ENCODE measurements at places on chromosomes 1 and 21.

DNA sequence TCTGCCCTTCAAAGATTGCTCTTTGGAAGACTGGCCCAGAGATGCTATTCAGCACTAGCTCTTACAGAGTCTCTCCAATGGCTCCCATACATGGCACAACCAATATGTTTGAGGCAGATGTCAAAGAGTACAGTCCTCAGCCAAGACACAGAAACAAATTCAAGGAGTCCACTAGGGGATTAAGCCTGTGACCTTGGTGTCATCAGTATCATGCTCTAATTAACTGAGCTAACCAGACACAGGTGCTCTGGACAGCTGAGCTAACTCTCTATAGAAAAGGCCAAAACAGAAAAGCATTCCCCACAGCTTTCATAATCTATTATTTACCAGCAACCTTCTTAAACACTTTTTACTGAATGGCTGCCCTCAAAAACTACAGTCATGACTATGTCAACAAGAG is 666.0 kb upstream of the PLXNA2 start:
- DNase-seq, result no peak

DNA sequence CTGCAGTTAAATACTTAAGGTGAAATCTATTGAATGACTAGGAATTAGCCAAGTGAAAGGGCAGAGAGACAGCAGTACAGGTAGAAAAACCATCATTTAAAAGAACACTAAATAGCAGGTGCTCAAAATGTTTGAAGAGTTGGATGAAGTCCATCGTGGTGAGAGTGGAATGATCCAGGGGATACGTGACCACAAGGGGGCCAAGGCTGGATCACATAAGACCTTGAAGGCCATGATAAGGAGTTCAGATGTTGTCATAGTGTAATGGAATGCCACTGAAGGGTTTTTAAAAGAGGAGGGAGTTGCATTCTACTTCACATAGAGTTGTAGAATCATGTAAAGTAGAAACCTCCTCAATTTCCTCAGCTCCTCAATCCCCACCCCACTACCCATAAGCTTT is 34.8 kb upstream of the HOOK1 start:
- no peak for DNase-seq

DNA sequence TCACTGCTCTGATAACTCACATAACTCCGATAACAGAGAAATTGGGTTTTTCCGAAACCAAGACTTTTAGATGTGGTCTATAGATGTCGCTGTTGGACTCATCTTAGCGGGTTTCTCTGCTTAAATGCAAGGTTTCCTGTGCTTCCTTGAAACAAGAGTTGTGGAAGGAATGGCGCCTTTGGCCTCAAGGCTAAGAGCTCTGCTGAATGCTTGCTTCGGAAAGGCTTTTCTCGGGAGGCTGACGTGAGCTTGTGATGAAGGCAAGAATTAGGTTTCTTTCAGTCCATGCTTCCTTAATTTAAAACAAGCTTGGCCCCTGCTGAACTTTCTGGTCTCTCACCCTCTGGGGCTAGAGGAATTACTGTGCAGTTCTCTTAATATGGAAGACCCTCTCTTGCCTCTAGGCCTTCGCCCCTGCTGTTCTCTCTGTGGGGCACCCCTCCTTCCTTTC is 113.5 kb downstream of the MAP3K21 start:
- DNase-seq, result peak; percentile 76

DNA sequence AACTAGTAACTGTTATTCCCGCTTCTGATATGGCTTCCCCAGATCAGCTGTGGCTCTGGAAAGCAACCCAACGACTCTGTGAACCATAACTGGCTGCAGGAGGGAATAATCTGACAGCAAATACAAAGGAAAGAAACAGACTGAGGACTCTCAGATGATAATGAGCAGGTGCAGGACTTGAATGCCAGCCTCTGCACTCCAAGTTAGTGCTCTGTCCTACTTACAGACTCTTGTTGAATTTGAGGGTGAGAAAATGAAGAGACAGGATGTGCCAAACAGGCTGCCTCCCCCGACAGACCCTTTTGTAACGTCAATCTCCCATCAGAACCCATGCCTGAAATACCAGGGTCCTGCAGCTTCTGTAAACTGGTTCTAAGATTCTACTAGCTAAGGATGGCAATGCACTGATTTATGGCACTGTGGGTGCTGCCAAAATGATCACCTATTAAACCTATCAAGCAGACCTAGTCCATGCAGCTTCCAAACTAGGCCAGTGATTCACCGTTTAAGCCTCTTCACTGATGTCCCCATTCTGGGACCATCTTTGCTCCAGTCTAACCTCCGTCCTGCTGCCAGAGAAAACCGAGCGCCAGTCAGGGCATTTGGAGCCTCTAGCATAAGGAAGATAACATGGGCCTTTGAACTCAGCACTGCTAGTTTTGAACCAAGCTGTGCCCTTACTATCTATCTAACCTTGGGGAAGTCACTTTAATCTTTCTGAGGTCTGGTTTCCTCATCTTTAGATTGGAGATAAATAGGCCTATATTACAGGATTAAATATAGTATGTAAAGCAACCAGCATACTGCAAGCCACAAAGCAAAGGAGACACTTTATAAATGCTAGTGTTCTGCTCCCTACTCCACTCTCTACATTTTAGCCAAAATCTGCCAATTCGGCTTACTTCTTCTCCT is 4.8 kb downstream of the MKNK1 start:
- no peak for DNase-seq

- no peak for DNase-seq
Observed at GRCh38 chr1:165143437-165144065, 213.0 kb downstream of the LMX1A start.

- DNase-seq, result no peak
Observed at GRCh38 chr1:160245434-160245833, 16.9 kb downstream of the DCAF8 start.

- no peak for DNase-seq
Observed at GRCh38 chr1:28644494-28644893, 1.6 kb upstream of the TAF12 start.

- no peak for DNase-seq
Observed at GRCh38 chr1:226523646-226524406, 24.7 kb upstream of the STUM start.

- DNase-seq, result no peak
Observed at GRCh38 chr1:87450615-87451209, 122.0 kb downstream of the LMO4 start.

- no peak for DNase-seq
Observed at GRCh38 chr1:158833264-158833663, 2.1 kb downstream of the MNDA start.

DNA sequence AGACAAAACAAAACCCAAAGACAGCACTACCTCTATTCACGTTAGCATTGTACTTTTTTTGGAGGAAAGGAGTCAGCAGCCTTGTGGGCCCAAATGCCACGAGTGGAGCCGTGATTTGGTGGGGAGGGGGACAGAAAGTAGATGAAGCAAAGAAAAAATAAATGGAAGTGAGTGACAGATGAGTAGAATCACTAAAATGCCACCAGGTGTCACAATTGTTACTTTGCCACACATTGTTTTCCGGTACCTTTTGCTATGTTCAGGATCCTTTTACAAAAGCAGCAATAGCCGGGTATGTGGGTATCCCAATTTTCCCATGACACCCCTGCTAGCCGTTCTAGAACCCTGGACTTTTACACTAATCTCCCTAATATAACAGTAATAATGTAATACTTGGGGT is 85.0 kb upstream of the AK4 start:
- DNase-seq, result peak; percentile 39

GRCh38 chr1:68633141-68633919 is 136.4 kb upstream of the DEPDC1 start:
- no peak for DNase-seq

DNA sequence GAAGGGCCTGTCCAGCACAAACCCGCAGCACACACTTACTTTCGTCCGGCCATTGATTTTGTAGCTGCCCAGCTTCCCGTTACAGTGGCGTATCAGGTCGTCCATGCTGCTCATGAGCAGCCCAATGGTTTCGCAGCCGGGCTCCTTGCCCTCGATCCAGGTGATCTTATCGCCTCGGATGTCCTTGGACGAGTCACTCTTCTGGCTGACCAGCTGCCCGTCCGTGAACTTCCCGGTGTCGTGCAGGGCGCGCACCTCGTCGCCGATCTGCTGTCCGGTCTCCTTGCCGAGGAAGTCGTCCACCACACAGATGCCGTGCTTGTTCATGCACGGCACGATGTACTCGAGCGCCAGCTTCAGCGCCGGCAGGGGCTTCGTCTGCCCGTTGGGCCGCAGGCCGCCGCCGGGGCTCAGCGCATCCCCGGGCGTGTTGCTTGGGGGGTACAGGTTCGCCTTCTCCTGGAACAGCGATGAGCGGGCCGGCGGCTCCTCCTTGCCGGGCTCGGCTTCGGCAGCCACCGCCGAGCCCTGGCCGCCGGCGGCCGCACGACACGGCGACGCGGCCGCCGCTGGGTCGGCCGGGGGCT is 1.0 kb downstream of the EGLN1 start:
- peak; percentile 24 for DNase-seq

DNA sequence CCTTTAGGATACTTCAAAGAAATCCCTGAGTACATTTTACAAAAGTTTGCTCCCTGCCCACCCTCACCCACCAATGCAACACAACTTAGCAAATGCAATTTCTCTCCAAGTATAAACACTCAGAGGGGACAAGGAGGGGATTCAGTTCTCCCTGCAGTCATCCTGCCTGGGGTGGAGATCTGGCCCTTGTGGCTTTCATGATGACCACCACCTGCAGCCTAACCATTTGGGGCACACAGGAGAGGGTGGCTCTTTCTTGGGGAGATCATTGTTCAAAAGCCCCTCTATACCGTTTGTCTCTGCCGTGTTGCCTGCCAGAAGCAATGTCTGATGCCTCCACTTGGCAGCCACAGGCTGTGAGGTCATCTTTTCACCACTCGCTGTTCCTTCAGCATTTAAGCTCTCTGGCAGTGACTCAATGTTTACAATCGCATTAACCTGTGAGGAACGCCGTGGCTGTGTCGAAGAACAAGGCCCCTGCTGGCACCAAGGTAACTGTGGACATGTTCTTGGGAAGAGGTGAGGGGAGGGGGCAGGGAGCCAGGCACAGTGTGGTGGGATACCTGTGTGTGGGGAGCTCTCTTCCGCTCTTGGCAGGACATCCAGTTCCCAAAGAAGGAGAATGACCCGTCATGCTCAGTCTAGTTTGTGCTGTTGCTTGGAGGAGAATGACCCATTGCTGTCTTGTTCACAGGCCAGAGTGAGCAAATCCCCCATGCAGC is 103.9 kb upstream of the DUSP10 start:
- DNase-seq, result no peak

GRCh38 chr1:116403496-116404136 is 30.6 kb downstream of the ATP1A1 start:
- no peak for DNase-seq

DNA sequence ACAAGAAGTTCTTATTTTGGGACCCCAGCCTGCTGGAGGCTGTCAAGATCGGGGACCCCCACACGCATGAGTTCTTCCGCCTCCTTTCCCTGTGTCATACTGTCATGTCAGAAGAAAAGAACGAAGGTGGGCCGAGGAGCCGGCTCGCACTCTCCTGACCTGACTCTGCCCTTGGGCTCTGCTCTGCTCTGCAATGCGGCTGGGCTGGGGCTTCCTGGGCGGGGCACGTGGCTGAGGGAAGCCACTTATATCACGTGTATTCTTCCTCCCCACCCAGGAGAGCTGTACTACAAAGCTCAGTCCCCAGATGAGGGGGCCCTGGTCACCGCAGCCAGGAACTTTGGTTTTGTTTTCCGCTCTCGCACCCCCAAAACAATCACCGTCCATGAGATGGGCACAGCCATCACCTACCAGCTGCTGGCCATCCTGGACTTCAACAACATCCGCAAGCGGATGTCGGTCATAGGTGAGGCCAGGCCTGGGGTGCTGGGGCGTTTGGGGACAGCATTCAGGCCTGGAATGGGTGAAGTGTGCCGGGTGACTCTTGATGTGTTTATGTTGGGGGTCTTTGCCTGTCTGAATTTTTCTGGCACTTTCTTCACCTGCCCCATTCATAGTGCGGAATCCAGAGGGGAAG is 17.6 kb downstream of the ATP8B2 start:
- DNase-seq, result no peak

GRCh38 chr1:1262071-1262470 is 11.6 kb downstream of the UBE2J2 start:
- DNase-seq, result no peak

DNA sequence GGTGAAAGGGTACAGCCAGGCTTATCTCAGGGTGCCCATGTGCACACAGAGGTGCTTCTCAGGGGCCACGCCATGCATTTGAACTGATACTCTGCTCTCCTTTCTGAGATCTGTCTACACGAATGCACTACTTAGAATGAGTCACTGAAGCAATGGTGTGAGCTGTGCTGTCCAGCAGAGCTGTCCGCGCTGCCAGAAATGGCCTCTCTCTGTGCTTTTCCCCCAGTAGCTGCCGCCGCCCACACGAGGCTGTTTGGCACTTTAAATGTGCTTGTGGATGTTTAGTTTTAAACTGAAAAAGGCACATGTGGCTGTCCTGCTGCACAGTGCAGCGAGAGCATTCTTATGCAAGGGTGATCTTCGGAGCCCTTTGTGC is 87.1 kb upstream of the COL6A1 start:
- DNase-seq, result peak; percentile 79

- DNase-seq, result peak; percentile 22
Observed at GRCh38 chr21:42641311-42642218, 11.9 kb upstream of the PDE9A start.

- DNase-seq, result no peak
Observed at GRCh38 chr21:41692185-41692565, 74.7 kb downstream of the RIPK4 start.

GRCh38 chr1:33805988-33806387 is 57.9 kb upstream of the HMGB4 start:
- DNase-seq, result no peak

GRCh38 chr1:59016390-59016789 is 232.5 kb upstream of the JUN start:
- no peak for DNase-seq

DNA sequence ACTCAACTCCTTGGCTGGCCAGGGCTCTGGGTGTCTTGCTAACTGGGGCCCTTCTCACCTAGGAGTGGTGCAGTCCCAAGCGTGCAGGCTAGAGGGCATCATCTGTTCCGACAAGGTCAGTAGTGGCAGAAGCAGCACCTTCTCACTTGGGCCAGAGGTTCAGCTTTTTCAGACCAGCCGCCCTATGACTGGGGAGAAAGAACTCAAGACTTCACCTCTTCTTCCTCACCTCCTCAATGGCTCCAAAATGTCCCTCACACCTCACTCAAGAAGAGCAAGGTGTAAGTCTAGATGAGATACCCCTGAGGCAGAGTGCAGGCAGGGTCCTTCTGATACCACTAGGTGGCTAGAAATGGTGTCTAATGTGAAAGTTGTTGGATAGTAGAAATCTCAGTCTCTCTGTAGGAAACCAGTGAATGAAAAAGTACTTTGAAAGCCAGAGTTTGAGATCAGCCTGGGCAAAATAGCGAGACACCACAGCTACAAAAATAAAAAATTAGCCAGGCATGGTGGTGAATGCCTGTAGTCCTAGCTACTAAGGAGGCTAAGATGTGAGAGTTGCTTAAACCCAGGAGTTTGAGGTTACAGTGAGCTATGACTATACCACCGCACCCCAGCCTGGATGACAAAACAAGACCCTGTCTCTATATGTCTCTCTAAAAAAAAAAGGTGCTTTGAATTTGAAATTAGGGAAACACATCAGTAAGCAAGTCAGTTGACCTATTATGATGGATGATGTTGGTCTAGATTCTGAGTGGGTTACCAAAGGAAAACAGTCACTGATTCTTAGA is 8.6 kb upstream of the IL20 start:
- DNase-seq, result no peak

Measured in cerebellum (tissue), 4 donors.